ENCODE measurements at places on chromosomes 11 and 22.

DNA sequence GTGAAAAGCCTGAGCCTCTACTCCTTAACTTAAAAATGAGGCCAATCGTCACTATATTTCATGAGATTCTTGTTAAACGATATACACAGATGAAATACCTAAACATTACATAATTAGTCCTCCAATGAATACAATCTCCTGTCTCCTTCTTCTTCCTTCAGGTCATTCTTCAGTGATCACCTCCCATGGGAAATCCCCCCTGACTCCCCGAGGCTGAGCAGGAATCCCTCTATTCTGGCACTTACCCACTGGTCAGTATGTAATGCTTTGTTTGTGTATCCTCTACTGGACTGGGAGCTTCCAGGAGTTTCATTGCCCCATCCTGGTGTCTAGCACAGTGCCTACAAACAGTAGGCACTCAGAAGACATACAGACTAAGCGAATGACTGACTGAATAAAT lies 52.3 kb downstream of the RAB38 start:
- no peak for DNase-seq

DNA sequence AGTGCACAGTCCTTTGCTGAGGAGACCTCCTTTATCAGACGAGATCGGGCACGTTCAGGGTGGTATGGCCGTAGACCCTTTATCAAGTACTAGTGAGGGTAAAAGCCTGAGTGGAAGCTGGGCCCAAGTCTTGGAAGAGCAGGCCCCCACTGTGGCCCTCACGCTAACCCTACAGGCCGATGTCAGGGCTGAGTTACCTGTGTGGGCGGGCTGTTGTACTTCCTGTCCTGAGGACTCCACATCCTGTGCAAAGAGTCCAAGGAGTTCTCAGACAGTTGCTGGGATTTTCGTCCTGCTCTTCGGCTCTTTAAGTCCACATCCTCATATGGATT lies 34.9 kb downstream of the RPL27A start:
- no peak for DNase-seq

DNA sequence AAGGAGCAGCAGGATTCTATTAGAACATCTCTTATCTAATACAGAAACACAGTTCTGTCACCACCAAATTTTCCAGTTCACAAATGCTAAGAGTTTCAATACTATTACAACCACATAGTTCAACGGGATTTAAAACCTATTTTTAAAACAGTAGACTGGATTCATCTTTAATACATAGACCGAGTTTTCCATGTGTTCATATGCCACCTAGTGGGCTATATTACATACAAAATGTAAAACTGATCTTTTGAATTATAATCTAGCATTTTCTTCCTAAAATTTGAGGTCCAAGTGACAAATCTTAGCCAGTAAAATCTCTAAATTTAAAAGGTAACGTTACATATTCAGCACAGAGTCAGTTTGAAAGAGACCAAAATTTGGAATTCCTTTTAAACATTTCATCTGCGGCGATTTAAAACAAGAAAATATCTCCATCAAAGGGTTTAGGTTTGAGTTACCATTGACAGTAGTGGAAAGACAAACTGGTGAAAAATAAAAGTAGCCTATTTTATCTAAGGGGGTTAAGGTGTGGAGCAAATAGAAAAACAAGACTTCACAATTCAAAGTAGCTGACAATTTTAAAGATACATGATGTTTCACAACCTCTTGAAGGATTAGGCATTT lies 269.3 kb upstream of the MPPED2 start:
- peak; percentile 42 for DNase-seq

GRCh38 chr22:42365111-42365865 lies 66.9 kb downstream of the NFAM1 start:
- DNase-seq, result peak; percentile 47

DNA sequence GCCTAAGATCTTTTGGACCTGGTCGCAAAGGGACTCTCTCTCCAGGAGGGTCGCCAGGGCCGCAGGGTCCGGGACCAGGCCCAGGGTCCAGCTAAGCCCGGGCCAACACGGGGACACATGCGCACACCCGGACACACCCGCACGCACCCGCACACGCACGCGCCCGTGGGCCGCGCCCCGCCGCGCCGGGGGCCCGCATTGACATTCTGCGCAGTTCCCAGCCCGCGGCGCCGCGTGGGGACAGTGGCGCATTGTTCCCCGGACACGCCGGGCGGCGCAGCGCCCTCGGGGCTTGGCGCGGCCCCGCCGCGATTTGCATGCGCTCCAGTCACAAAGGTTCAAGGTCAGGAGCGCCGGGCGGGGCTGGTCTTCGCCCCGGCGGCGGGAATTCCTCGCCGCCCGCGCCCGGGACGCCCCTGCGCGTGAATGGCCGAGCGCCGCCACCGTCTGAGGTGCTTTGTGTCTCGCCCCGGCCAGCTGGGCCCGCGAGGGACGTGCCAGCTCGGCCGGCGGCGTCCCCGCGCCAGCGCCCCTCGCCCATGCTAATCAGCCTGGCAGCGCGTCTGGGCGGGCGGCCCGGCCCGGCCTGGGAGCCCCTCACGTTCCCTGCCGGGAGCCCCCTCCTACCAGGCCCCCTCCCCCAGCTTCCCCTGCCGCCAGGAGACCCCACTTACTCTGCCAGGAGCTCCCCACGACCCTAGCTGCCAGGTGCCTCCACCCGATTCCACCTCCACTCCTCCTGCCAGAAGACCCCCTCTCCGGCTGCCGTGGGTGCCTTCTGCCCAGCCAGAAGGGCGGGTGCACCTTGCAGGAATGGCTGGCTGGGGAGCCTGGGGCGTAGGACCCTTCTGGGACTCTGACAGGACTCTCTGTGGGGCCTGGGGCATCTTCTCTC lies 50.5 kb upstream of the WNT7B start:
- DNase-seq, result no peak

DNA sequence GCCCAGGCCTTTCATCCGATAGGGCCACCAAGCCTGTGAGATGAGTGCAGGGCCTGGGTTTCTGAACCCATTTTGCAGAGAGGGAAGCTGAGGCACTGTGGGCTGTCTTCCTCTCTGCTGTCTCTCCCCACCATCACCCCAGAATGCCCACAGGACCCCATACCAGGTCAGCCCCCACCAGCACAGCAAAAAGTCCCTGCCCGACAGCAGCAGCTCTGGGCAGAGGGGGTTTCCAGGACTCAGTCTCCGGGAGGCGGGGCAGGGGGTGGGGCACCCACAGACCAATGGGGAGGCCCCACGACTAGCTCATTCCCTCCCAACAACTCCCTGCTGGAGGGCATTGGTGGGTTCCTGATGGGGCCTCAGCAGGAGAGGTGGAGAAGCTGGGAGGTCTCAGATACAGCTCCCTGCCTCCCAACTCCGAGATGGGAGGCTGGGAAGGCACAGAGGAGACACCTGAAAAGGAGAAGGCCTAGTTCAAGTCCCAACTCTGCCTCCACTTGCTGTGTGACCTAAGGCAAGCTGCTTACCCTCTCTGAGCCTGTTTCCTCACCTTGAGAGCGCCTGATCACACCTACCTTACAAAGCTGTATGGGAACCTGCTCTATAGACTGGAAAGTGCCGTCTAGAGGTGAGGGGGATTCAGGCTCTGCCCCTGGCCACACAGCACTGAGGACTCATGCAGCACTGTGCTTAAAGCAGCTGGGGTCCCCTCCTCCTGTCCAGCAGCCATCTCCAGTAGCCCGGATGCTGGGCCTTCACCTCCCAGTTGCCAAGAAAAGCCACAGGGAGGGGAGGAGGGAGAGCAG lies 3.5 kb downstream of the CBX7 start:
- DNase-seq, result no peak

DNA sequence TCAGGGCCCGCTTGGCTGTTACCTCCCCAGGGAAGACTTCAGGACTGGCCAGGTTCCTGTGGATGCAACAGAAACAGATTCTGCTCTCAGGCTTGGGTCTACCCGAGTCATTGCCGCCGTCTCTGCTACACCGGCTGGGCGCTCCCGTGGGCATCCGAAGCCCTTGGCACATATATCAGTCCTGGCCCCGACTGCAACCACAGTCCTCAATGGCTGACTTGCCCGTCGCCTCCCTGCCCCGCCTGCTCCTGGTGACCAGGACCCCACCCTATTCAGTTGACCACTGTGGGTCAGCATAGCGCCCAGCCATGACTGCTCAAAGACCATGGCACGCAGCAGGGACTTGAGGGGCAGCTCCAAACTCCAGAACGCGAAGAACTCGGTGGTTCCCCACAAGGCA lies 64.7 kb upstream of the SLC22A12 start:
- DNase-seq, result no peak

DNA sequence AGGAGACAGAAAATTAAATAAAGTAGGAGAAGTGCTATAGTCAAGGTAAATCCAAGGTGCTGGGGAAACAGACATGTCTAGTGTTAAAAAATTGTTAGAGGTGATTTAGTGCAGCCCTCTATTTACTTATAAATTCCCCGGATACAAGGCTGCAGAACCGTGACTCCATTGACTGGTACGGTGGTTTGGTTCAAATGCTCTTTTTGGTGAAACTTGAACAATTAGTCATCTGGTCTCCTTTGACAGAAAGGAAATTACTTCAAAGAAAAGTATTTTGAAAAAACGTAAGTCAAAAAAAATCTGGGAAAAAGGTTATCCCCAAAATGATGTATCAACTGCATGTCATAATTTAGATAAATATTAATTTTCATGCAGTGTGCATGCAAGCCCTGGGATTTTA lies 399.2 kb downstream of the CNTN5 start:
- DNase-seq, result no peak

DNA sequence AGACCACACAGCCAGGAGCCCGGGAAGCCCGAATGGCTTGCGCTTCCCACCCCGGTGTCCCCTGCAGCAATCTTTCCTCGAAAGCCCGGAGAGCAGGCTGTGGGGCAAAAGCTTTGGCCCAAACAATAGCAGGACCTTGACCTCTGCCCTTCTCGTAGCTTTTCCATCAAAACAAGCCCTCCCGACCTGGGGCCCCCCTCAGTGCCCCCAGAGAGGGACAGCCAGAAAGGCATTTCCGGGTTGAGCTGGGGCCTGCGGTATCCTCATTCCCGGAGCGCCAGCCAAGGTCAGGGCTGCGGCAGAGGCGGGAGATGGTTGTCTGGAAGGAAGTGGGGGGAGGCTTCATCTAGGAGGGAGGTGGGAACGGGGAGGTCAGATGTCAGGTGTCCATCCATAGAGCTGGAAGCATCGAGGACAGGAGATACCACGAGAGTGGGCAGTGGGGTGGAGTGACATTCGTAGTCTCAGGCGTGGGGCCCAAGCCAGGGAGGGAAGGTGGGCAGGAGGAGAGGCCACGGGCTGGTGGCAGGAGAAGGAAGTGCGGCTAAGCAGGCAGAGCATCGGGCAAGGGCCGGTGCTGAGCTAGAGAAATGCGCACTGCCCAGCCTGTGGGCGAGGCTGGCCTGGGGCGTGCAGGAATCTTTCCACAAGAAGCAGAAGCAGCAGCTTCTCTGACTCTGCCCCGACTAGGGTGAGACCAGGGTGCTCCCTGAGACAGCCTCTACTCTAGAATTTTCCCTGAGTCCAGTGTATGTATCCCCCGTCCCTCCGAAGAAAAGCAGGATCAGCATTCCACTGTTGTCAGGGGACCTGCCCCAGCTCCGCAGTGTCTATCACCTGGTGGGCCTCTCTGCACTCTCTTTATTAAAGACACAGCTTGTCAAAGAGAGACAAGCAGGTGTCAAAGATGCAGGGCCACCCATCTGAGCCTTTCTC lies 14.3 kb downstream of the PDGFB start:
- no peak for DNase-seq

DNA sequence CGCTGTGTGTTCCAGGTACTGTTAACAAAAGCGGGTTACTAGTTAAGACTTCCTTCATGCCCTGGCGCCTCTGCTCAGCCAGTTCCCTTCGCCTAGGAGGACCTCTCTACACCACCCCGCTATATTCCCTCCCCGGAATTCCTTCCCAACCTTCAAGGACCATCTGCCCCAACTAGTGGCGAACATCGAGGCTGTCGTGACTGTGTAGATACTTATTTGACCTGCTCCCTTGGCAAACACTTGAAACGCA lies 450 bp upstream of the BCL2L13 start:
- no peak for DNase-seq

DNA sequence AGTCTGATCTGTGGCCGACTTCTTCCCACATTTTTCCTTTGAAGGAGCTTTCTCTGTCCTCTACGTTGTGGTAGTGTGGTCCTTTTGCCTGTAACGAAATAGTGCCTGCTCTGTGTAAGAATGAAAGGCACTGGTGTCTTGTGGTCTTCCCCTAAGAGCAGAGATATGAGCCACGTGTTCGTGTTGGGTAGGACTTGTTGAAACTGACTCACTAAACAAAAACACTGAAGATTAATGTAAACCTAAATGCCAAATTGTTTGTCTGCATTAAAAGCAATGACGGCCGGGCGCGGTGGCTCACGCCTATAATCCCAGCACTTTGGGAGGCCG lies 10.1 kb upstream of the RPS3 start:
- DNase-seq, result no peak

DNA sequence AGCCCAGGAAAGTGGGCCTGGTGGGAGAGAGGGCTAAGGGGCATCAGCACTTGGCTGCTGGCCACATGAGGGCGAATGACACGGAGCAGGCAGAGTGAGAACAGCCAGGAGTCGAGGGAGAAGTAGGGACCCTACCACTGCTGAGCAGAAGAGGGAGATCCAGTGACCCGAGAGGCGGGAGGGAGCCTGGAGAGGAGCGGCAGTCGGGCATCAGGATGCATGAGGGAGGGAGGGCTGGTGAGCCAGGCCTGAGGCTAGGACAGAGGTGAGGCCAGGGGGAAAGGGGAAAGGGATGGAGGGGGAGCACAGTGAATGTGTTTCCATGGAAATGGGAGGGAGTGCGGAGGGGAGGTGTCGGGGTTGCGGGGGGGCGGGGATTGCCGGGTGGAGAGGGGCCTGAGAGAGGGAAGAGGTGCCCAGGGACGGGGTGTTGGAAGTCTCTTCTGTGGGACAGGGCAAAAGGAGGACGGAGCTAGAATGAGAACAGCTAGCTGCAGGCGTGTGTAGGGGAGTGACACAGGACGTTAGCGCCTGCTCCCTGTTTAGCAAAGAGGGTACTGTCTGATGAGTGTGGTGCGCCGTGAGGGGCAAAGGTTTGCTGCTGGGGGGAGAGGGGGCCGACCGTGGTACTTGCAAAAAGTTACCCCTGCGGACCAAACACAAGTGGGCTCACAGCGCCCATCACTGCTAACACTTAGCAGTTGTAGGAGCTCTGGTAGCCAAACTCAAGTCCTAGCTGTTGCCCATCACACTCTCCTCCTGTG lies 37.1 kb upstream of the WNT11 start:
- DNase-seq, result no peak

- no peak for DNase-seq
These were observed 10.9 kb downstream of the RAB38 start for GRCh38 chr11:88164320-88164719.

DNA sequence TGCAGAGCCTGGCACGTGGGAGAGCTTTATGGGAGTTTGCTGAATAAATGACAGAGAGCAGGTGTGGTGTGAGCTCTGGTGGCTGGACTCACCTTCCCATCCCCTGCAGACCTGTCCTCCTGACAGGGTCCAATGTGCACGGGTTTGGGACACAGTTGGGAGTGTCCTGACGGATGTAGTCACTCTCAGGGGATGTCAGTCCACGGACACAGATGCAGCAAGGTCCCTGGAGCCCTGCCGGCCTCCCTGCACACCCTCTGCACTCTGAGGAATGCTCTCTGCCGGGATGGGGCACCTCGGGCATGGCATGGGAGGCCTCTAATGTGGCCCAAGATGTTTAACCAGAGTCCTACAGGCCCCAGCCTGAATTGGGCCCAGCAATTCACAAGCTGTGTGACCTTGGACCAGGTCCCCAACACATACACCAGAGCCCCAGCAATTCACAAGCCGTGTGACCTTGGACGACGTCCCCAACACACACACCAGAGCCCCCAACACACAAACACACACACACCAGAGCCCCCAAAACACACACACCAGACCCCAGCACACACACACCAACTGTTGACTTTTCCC lies 30.0 kb upstream of the RFPL3 start:
- no peak for DNase-seq

GRCh38 chr11:118790357-118791110 lies 430 bp downstream of the DDX6 start:
- DNase-seq, result peak; percentile 36
